Effector CD8-positive, alpha-beta T cell (primary cell): ENCODE measurements at places on chromosomes 7 and 10.
A peak's percentile ranks its signal among the peaks of the same experiment; 100 is the strongest.

DNA sequence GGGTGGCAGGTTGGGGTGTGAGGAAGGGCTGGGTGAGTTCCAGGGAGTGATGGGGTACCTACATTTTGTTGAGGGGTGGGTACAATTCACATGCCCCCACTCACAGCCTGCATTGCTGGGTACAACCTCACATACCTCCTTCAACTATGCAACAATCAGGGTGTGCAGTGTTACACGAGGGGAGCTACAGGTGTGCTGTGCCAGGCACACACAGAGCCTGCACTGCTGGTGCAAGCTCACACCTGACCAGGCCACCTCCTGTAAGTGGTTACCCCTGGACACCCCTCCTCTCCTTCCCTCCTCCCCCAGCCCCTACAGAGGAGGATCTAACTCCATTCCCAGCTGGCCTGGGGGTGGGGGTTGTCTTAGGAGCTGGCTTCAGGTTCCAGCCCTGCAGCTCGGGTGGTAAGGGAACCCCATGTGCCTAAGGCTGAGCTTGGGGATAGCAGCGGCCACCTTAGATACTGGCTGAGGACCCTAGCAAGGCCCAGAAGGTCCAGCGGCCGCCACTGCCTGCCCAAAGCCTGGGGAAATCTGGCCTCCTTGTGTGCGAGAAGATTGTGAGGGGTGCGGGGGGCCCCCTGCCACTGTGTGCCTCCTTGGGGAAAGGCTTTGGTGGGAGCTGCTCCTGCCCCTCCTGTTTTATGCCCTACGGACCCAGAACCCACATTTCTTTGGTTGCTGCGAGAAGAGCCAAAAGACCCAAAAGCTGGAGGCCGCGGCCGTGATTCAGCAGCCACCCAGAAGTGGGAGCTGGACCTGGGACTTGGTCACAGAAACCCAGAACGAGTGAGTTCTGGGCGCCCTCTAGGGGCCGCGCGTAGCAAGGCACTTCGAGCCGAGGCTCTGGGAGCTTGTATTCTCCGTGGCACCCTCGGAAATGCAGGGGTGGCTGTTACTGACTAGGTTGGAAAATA lies 10.8 kb downstream of the TLX1 start:
- peak; percentile 71 for DNase-seq

DNA sequence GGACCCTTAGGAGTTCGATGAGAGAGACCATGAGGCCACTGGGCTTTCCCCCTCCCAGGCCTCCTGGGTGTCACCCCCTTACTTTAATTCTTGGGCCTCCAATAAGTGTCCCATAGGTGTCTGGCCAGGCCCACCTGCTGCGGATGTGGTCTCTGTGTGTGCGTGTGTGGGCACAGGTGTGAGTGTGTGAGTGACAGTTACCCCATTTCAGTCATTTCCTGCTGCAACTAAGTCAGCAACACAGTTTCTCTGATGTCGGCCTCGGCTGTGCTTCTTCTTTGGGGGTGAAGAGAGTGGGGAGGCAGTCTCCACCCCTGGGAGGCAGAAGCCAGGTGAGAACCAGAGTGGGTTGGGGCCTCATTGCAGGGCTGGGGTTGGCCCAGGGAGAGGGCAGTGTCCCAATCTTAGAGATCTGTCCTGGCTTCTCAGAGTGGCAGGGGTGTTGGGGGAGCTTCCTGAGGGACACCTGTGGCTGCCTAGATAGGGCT lies 1.5 kb downstream of the PVRIG start:
- peak; percentile 64 for DNase-seq

DNA sequence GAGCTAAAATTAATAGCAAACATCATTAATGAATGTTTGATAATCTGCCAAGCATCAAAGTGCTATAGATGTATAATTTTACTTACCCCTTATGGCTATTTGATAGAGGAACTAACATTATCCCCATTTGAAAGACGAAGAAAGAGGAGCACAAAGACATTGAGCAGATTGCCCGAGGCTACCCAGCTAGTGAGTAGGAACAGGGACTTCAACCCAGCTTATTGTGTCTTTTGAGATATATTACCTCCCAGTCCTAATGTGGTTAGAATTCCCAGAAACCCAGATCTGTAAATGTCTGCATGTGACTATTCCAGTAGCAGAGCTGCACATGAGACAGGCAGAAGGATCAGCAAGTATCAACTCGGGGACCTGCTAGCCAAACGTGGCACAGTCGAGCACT lies 160.1 kb upstream of the AOAH start:
- no peak for DNase-seq

GRCh38 chr10:121592155-121592890 lies 5.9 kb downstream of the FGFR2 start:
- DNase-seq, result no peak

DNA sequence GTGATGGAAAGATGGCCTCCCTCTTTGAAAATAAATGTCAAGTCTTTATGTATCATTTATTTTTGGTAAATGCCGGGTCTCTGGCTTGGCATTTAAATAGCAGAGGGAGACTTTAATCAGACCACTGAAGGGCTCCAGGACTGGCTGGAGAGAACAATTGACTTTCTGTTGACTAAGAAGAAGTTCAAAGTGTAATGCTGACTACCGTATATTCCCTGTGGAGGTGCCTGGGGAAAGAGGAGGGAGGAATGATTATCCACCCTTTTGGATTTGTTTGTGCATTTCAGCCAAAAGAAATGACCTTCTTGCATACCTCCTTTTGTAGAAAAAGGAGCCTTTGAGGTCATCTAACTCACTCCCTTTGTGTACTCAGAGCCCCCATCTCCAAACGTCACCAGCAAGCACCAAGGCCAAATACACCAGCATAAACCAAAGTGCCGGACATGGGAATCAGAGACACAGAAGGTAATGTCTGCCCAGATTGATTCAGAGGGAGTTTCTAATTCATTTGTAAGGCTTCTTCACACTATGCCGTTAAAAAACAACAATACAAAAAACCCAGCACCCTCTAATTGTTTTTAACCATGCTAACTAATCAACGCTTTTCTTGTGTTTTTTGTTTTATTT lies 75.2 kb downstream of the PRLHR start:
- DNase-seq, result no peak

DNA sequence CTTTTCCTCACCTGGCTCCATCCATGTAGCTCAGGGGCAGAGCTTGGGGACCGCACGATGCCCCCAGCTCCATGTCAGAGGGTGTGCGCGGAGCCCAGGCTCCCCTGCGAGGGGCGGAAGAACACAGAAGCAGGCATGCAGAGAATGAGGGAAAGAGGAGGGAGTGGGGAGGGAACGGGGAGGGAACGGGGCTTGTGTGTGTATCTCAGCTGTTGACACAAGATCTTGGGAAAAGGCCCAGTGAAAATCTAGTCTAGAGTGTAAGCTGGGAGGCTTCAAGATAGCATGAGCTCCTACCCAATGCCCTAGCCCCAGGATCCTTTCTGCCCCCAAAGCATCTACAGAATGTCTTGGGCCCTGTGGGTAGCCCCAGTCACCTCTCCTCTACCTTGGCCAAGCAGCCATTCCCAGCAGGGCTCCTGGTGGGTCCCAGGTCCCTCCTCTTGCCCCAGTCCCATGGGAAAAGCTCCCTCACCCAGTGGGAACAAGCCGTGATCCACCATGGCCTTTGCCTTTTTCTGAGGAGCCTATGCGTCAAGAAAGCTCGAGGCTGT lies 25.1 kb upstream of the NDST2 start:
- DNase-seq, result no peak

DNA sequence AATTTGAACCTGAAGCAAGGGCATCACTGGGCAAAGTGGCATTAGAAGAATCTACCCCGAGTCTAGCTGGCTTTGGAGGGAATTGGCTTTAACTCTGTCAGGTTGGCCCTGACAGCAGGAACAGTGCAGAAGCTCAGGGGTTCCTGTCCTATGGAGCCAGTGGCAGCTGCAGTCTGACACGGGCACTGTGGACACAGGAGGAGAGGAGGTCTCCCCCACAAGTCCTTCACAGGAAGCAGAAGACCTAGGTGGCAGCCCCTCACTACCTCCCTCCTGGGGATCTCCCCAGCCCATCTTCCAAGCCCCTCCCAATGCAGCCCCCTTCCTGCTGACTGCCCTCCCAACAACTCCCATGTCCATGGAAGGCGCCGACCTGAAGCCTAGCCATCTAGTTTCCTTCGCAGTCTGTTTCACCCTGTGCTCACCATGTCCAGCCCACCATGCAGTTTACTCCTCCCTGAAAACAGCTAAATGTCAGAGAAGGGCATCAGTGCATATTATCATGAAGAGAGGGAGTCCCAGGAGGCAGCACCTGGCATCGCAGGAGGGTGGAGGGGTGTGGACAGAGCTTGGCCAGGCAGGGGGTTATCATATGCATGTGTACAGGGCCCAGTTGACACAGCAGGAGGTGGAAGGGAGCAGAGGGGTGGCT lies 17.9 kb upstream of the GDF10 start:
- DNase-seq, result no peak
